CD8-positive, alpha-beta T cell (primary cell): ENCODE measurements at places on chromosomes 1 and 21.

DNA sequence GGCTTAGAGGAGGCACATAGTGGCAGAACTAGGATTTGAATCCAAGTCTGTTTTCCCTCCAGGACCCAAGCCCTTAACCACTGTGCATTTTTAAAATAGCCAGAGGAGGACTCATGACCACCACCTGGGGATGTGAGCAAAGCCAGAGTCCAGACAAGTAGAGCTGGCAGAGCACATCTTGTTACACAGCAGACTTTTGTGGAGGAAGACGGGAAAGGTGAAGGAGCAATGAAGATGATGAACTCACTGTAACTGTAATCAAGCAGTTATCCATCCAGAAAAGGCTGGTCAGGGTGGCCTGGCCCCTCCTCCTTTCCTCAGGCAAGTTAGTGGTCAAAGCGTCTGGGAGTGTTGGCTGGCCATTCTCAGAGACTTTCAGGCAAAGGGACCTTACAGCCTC is 50.9 kb downstream of the SLC44A3 start:
- no peak for DNase-seq

- no peak for DNase-seq
Observed at GRCh38 chr1:100100202-100100601, 32.5 kb downstream of the SASS6 start.

- no peak for DNase-seq
Observed at GRCh38 chr1:16006552-16007485, 2.8 kb downstream of the SRARP start.

GRCh38 chr1:175810305-175810704 is 66.9 kb upstream of the TNR start:
- DNase-seq: no peak

DNA sequence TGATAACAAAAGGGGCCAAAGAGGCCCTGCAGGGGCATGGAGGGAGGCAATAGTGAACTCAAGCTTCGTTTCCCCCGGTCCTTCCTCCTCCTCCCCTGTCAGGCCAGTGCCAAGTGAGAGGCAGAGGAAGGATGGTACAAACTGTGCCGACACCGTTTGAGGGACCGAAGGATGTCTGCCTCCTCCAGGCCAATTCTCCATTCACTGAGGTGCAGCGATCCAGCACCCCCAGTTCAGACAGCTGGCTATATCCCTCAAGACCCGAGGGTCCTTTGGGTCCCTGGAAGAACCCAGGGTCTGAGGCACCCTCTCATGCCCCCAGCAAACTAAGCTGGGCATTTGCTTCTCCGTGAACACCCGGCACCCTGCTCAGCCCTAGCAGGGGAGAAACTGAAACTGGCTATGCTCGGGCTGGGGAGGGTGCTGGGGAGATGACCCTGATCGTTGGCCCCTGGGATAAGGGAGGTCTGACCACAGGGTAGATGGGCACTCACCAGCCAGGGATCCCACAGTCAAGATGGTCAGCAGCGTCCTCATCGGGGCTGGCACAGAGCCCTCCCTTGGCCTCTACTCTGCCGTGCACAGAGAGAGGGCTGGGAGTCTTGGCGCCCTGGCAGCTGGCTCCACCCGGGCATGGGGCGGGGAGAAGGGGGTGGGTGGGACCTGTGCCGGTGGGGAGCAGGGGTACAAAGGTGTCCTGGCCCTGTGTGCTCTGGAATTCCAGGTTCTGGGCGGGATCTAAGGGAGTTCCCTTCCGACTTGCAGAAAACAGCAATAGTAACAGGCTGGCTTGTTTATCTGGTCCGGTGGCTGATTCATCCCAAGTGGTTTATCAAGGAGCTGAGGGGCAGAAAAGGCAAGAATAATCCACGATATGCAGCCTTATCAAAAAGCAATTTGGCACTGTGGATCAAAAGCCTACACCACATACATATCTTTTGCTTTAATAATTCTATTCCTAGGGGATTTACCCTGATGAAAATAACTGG is at the start of gene IL22RA1:
TSS of gene IL22RA1 (minus strand) at position 595 of the 989 bp plus-strand sequence. CDS start at position 537, 58 bp downstream.
- no peak for DNase-seq

DNA sequence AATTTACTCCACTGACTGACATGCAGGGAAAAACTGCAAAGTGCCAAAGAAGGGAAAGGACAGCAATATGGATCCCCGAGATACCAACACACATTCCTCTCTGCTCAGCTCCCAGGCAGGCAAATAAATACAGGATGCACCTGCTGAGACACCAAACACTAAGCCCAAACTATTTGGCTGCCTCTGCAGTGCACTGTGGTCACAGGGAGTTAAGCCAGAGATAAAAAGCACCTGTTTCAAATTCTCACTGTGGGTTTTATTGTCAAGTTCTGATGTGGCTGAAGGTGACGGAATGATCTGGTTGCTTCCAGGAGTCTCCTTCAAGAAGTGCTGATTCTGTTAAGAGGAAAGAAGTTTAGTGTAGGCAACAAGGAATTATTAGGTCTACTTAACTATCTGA is 17.7 kb downstream of the TEX38 start:
- DNase-seq: no peak

GRCh38 chr1:21514245-21514644 is 5.0 kb downstream of the ALPL start:
- DNase-seq: no peak

DNA sequence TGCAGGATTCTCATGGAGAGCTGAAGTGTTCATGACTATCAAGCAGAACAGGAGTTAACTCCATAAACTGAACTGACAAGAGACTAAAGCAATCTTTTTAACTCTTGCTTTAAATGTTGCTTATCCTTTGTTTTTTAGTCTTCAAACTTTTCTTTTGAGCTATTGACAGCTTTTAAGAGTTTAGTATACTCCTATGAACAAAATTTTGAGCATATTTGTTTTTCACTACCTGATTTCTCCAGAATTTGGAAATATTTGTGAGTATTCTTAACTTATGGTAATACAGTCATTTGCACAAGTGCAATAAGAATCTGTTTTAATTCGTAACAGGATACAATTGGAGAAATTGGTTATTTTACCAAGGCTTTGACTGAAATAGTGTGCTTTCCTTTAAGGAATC is 7.2 kb downstream of the DNAI4 start:
- no peak for DNase-seq

GRCh38 chr1:192571668-192572067 is 3.9 kb upstream of the RGS1 start:
- DNase-seq: peak; percentile 45
